KG1 (cell line): ENCODE measurements at places on chromosomes 16 and 17.

DNA sequence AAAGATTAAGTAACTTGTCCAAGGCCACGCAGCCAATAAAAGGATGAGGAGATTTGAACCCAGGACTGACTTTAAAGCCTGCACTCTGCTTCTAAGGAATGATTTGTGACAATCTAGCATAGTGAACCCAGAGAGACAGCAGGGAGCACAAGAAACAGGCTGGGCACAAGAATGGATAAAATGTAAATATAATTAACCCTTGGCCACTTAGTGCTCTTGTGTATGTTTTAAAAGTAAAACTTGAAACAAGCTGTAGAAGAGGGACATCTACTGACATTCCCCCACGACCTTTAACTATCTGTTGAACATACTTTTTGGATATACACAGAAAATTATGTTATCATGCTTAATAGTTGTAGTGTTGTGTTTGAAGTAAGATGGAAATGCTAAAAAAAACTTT is 141.9 kb upstream of the PMFBP1 start:
- DNase-seq: no peak

- DNase-seq: no peak
These were observed 16.7 kb downstream of the UNC13D start for GRCh38 chr17:75827308-75828075.

DNA sequence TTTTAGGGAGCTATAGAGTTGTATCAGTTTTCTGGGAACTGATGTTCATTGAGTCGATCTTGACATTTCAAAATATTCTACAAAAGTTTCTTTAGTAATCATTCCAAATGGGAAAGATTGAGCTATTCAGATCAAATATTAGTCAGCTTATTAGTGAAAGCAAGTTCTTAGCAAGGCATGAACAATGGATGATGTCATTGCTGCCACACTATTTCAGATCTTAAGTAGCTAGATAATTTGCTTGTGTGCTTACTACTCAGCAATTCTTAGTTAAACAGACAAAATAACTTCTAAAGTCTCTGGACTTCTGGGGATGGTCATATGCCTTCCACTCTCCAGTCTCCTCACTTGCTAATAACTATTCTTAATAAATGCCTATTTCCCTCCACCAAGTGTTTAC is 69.0 kb upstream of the CDH8 start:
- no peak for DNase-seq

DNA sequence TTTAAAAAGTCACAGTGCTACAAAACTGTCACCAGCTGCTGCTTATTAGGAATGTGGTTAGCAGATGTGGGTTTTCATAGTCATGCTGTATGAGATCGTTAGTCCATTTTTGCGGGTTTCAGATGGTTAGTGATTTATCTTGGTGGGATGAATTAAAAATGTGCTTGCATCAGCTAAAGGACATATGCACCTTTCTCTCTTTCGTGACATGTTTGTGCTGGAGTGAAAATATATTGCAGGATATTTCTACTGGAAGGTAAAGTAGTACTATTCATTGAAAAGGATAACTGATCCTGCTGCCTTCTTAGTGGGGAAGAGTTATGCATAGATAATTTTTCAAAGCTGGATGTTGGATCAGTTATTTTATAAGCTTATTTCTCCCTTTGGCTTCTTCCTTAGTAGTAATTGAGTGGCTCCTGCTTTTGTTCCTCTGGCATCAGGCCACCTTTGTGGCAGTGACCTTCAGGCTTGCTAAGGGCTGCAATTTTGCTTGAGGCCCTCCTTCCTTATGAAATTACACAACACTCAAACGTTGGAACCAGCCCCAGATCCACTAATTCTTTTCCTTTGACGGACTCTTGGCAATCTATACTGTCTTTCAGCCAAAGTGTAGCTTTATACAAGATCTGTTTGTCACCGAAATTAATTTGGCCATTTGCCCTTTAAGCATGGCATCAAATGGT is 7.5 kb upstream of the SNTB2 start:
- no peak for DNase-seq

GRCh38 chr17:80799538-80800480 is 191.8 kb upstream of the CHMP6 start:
- no peak for DNase-seq

GRCh38 chr16:2841606-2842339 is 11.7 kb downstream of the ZG16B start:
- no peak for DNase-seq
